ENCODE measurements at places on chromosomes 7 and 10.

DNA sequence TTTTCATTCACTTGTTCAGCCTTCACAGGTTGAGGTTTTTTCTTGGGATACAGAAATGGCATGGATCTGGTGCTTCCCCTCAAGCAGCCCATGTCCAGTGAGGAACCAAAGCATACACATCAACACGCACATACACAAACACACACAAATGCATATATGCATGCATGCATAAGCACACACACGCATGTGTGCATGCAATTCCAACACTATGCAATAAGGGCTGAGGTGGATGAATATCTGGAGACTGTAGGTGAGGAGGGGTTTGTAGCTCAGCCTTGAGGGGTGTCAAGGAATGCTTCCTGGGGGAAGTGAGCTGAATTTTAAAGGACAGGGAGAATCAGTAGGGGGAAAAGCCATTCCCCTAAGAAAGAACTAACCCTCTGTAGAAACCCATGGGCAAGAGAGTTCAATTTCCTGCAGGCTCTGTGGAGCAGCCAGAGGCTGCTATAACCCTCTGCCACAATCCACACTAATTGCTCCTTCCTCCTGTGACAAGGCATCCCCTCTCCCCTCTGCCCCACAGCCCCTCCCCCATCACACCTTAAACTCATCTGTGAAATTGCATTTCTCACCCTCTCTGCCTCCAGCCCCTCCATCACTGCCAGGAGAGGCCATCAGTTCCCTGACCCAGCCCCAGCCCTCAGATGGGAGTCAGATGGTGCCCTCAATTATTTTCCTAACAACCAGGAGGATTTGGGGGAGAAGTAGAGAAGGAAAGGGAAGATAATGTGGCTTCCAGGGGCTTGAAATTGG, 316.4 kb downstream of the RPS24 start:
- DNase-seq = no peak

GRCh38 chr10:78727251-78727650, 341.5 kb upstream of the ZMIZ1 start:
- no peak for DNase-seq

- DNase-seq = no peak
These were observed 14.4 kb upstream of the SP4 start for GRCh38 chr7:21413502-21413901.

- no peak for DNase-seq
These were observed 41.2 kb downstream of the DPYSL4 start for GRCh38 chr10:132227851-132228390.

GRCh38 chr10:117746541-117747448, 204.2 kb downstream of the EMX2 start:
- no peak for DNase-seq

DNA sequence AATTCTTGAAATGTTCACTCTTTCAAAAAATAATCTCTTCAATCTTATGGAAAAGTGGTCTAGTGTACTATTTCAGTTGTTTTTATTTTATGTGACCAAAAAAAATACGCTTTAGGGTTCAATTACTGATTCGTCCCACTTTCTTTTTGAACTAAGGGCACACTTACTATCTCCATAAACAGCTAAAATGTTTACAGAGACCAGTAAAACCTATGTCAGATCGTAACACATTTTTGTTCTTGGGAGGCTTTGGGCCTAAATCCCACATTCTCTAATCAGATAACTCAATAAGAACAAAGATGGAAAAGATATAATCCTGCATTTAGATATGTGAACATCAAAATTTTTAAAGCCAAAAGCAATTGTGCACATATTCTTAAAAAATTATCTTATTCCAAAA, 29.8 kb upstream of the EPC1 start:
- no peak for DNase-seq

DNA sequence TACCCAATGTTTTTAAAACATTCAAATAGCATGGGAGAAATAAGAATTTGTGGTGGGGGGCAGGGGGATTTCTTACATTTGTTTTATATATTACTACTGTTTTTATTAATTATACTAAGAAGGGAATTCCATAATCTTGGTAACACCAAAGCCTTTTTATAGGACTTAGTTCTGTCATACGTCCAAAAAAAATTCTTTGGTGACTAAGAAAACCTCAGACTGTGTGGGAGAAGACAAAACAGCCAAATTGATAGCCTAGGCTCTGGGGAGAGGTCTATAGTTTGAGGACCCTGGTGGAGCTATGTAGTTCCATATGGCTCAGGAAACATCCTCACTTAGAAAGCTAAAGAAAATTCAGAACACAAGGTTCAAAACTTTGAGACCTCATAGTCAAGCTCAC, 23.4 kb downstream of the ACSM6 start:
- DNase-seq = no peak

GRCh38 chr10:122462533-122463465, 1.4 kb downstream of the HTRA1 start:
- DNase-seq = no peak

- no peak for DNase-seq
These were observed 68.0 kb upstream of the ZNF438 start for GRCh38 chr10:31099664-31100063.

GRCh38 chr10:87767253-87767652, 50.8 kb downstream of the ATAD1 start:
- DNase-seq = no peak

DNA sequence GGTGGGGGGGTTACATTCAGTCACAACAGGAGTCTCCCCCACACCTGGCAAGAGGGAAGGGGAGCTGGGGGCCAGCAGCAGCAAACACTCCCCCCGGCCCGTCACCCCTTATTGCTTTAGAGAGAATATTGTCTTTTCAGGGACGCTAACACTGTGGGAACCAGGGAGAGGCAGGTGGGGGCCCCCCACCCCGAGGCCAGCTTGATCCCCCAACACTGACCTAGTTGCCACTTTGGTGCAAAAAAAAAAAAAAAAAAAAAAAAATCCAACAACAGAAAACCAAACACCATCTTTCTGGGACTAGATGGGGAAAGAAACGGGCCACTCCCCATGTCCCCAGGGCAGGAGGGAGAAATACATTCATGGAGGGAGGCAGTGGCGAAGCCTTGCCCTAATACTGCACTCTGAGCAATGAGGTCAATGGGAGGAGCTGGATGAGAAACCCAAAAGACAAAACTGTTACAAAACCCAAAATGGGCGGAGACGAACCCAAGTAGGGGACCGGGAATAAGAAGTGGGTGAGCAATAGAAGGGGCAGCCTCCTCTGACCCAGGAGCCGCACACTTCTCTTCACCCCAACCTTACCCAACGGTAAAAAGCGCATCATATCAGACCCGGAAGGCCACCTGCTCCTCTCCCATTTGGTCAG, 6.5 kb downstream of the GNB2 start:
- no peak for DNase-seq

DNA sequence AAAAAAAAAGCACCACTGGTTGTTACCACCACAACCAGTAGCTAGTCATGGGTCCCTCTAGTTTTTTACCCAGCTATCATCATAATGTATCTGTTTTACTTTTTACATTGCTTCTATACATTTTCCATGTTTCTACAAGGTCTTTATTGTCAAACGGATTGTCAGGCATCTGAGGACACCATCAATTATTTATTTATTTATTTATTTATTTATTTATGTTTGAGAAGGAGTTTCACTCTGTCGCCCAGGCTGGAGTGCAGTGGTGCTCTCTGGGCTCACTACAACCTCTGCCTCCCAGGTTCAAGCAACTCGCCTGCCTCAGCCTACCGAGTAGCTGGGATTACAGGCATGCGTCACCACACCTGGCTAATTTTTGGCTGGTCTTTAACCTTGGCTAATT, 29.0 kb upstream of the HNRNPH3 start:
- DNase-seq = no peak

- DNase-seq = no peak
These were observed 15.3 kb downstream of the LIPA start for GRCh38 chr10:89236226-89236797.

GRCh38 chr7:35549781-35550180, 145.2 kb downstream of the HERPUD2 start:
- no peak for DNase-seq

DNA sequence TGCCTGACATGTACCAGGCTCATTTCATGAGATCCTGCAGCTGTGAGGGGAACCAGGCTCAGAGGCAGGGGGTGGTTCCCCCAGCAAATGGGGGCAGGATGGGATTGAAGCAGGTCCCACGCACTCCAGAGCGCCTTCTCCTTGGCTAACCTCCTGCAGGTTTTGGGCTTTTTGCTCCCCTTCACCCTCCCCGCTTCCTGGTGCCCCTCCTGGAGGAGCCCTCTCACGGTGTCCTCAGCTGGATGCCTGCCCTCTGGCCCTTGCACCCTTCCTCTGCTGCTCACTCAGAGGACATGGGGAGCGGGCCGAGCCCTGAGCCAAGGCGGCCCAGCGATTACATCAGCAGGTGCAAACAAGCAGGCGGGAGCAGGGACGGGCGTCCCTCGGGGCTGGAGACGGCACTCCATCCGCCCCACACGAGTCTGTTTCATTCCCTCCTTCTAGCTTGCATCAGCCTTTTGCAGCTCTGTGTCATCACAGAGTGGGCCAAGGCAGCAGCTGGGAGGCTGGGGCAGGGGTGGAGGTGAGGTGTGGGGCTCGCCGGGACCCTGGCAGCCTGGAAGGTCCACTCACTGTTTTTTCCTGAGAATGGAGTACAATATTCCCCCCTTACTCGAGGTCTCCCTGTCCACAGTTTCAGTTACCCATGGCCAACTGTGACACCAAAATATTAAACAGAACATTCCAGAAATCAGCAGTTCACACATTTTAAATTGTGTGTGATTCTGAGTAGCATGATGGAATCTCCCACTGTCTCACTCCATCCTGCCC, 52.7 kb upstream of the SLC29A3 start:
- no peak for DNase-seq
